ENCODE measurements at places on chromosomes 1 and 21. TPM values are rescaled to one million over a fixed set of nuclear protein-coding genes. Genes with fewer than 3 reads are reported as not detected.
A peak's percentile ranks its signal among the peaks of the same experiment; 100 is the strongest.

Gene CELA2B
- polyA plus RNA-seq = not detected

Gene SYPL2
- polyA plus RNA-seq = not detected

Gene LENEP
- polyA plus RNA-seq = not detected

Gene GOLT1A
- not detected for polyA plus RNA-seq

Gene DUSP10
- 12.7 TPM for polyA plus RNA-seq

Gene COL6A1
- polyA plus RNA-seq = 0.10 TPM

Gene RFX5
- 39.3 TPM for polyA plus RNA-seq

Gene UBIAD1
- polyA plus RNA-seq = 10.5 TPM

Gene KMO
- polyA plus RNA-seq = 4.7 TPM

Gene TMEM52
- not detected for polyA plus RNA-seq

GRCh38 chr1:13586001-13586400 lies 2.4 kb downstream of the PDPN start:
- H3K36me3 ChIP-seq = no peaks in the 10 kb centered on the region
- no peak overlapping the region for H3K27ac ChIP-seq
- DNase-seq = no peak
- H3K27me3 ChIP-seq = peaks cover 78% of the 10 kb centered on the region
- H3K4me1 ChIP-seq = peaks cover 10% of the 10 kb centered on the region

DNA sequence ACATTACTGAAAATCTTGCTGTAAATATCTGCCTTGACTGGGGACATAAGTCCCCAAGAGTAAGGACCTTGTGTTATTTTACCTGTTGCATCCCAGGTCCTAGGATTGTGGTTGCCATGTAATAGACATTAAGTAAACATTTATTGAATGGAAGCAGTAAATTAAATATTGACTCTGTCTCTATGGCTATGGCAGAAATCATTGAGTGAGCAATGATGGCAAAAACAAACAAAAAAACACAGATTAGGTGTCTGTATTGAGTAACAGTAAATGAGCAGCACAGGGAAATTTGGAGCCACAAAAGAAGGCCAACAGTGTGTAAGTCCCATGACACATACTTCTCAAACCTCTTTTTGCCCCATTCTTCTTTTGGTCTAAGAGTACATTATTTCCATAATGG lies 240.4 kb downstream of the NFIA start:
- H3K36me3 ChIP-seq = no peaks in the 10 kb centered on the region
- H3K27ac ChIP-seq = no peak overlapping the region
- no peak for DNase-seq

DNA sequence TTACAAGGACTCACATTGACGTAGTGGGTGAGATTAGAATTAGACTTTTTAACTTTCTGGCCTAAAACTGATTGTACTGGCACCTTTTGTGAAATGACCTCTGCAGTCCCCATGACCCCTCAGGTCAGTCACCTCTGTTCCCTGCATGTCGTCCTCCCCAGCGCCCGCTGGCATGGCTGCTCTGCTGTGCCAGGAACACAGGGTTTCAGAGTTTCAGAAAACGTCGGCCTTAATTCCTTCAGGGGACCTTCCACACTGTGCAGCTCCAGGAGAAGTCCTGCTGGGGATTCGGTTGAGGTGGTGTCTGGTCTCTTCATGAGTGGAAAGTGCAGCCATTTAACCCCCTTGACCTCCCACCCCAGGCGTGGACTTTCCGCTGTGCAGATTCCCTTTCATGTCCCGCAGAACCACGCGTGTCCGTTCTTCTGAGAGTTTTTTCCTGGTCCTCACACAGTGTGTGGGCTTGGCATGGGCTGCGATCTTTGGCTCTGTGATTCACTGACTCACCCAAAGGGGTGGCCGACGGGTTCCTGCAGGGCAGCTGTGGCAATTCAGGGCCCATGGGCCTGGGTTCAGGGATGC lies 158.4 kb upstream of the COL6A1 start:
- H3K4me3 ChIP-seq = no peak overlapping the region
- H3K27me3 ChIP-seq = no peaks in the 10 kb centered on the region
- H3K36me3 ChIP-seq = no peaks in the 10 kb centered on the region
- H3K27ac ChIP-seq = no peak overlapping the region
- H3K4me1 ChIP-seq = peaks cover 23% of the 10 kb centered on the region

- DNase-seq = no peak
- no peaks in the 10 kb centered on the region for H3K36me3 ChIP-seq
- H3K27me3 ChIP-seq = no peaks in the 10 kb centered on the region
These were observed 16.2 kb upstream of the SLC2A1 start for GRCh38 chr1:42974767-42975437.

DNA sequence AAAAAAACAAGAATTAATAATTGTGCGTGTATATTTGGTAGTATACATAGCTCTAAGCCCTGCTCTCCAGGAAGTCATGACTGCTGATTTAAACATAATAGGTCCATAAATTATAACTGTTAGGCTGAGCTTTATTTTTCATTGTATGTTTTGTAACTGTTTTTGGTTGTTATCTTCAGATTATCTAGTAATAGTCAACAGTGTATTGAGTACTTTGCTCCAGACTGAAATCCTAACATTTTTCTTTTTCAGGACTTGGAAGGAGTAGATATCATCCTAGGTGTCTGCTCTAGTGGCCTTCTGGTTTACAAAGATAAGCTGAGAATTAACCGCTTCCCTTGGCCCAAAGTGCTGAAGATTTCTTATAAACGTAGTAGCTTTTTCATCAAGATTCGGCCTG lies 90.9 kb downstream of the TMEM200B start:
- no peak overlapping the region for H3K27ac ChIP-seq
- H3K27me3 ChIP-seq = no peaks in the 10 kb centered on the region
- no peak for DNase-seq
- H3K4me3 ChIP-seq = no peak overlapping the region
- H3K4me1 ChIP-seq = no peaks in the 10 kb centered on the region

GRCh38 chr21:37445228-37445627 lies 78.7 kb downstream of the DYRK1A start:
- H3K4me1 ChIP-seq = peaks cover 6% of the 10 kb centered on the region
- DNase-seq = no peak
- peak overlapping the region; percentile 36 for H3K27ac ChIP-seq
- no peak overlapping the region for H3K4me3 ChIP-seq
- no peaks in the 10 kb centered on the region for H3K27me3 ChIP-seq

GRCh38 chr1:178573330-178573729 lies 60.4 kb downstream of the TEX35 start:
- H3K4me3 ChIP-seq = no peak overlapping the region
- H3K36me3 ChIP-seq = no peaks in the 10 kb centered on the region
- no peaks in the 10 kb centered on the region for H3K4me1 ChIP-seq
- DNase-seq = no peak
- no peaks in the 10 kb centered on the region for H3K27me3 ChIP-seq

GRCh38 chr1:31943546-31944184 lies 5.5 kb upstream of the PTP4A2 start:
- H3K27ac ChIP-seq = peak overlapping the region; percentile 93
- no peaks in the 10 kb centered on the region for H3K36me3 ChIP-seq
- H3K4me1 ChIP-seq = peaks cover 90% of the 10 kb centered on the region
- DNase-seq = no peak
- no peaks in the 10 kb centered on the region for H3K27me3 ChIP-seq

GRCh38 chr1:41758500-41758899 lies 160.2 kb downstream of the HIVEP3 start:
- H3K4me3 ChIP-seq = no peak overlapping the region
- H3K27ac ChIP-seq = no peak overlapping the region
- H3K4me1 ChIP-seq = peaks cover 29% of the 10 kb centered on the region
- no peaks in the 10 kb centered on the region for H3K36me3 ChIP-seq

GRCh38 chr1:22362626-22363402 lies 88.8 kb upstream of the ZBTB40 start:
- H3K4me1 ChIP-seq = no peaks in the 10 kb centered on the region
- DNase-seq = no peak
- no peak overlapping the region for H3K27ac ChIP-seq
- no peaks in the 10 kb centered on the region for H3K36me3 ChIP-seq

- H3K27me3 ChIP-seq = no peaks in the 10 kb centered on the region
- no peaks in the 10 kb centered on the region for H3K4me1 ChIP-seq
- H3K36me3 ChIP-seq = peaks cover 87% of the 10 kb centered on the region
- no peak overlapping the region for H3K4me3 ChIP-seq
- no peak overlapping the region for H3K27ac ChIP-seq
- no peak for DNase-seq
These were observed 52.4 kb downstream of the SLC45A1 start for GRCh38 chr1:8370046-8370881.

- peaks cover 34% of the 10 kb centered on the region for H3K4me1 ChIP-seq
- peak; percentile 35 for DNase-seq
- no peaks in the 10 kb centered on the region for H3K36me3 ChIP-seq
- H3K27ac ChIP-seq = no peak overlapping the region
- H3K27me3 ChIP-seq = no peaks in the 10 kb centered on the region
These were observed 2.7 kb downstream of the USP25 start for GRCh38 chr21:15732290-15732995.

DNA sequence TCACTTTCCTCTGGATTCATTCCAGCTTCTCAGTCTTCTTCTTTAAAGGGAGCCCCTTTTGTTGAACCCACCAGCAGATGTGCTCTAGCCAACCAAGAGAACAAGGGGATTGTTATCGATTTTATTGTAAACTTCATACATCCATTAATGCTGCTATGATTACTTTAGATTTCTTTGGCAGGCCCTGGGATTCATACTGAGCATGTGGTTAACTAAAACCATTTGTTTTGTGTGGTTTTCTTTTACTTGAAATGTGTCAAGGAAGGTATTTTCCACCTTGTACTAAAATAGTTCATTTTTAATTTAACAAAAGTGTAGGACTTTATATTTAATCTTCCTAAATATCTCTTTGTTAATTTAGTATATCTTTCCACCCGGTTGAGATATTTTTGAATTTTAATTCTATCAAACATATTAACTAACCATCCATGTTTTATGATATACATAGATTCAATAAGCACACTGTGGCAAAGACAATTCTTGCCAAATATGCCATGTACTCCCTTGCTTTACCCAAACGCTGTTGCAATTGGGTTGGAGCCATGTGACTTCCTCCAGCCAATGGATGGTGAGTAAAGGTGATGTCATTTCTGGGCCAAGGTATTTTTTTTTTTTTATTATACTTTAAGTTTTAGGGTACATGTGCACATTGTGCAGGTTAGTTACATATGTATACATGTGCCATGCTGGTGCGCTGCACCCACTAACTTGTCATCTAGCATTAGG lies 74.2 kb upstream of the LRRC8D start:
- no peak for DNase-seq
- H3K27ac ChIP-seq = no peak overlapping the region
- H3K4me1 ChIP-seq = no peaks in the 10 kb centered on the region
- H3K27me3 ChIP-seq = no peaks in the 10 kb centered on the region

- DNase-seq = no peak
- H3K4me1 ChIP-seq = peaks cover 6% of the 10 kb centered on the region
- peaks cover 17% of the 10 kb centered on the region for H3K36me3 ChIP-seq
- H3K27me3 ChIP-seq = no peaks in the 10 kb centered on the region
- no peak overlapping the region for H3K27ac ChIP-seq
These were observed 1.1 kb downstream of the TNFRSF4 start for GRCh38 chr1:1212780-1213344.

DNA sequence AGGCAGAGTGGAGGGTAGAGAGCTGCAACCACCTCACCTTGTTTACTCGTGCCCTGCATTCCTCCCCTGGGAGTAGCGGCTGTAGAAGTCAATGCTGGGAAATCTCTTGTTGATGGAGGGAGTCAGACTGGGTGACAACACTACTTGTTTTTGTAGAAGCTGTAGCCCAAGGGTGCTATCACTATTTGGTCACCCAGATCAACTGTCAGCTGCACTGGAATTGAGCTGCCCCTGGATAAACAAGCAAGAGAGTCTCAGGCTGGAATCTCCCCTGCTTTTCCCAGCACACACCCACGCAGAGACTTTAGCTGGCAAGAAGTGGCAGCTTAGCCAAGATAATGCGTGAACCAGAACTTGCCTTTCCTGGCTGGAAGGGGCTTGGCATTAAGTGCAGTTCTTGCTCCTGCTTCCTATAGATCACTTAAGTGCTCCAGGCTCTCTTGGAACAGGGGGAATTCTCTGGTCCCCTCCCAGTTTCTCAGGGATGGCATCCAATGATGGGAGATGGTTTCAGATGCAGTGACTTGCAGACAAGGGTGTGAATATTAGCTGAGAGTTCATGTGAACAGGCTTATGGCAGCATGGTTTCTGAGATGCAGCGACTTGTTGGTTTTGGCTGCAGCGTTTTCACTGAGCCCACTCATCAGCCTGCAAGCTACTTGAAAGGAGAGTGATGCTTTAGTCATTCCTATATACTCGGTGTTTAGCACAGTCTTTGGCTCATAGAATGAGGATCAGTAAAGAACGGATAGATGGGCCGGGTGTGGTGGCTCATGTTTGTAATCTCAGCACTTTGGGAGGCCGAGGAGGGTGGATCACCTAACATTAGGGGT lies 16.8 kb downstream of the ATP2B4 start:
- peaks cover 54% of the 10 kb centered on the region for H3K36me3 ChIP-seq
- peaks cover 13% of the 10 kb centered on the region for H3K4me1 ChIP-seq
- no peaks in the 10 kb centered on the region for H3K27me3 ChIP-seq

GRCh38 chr1:78088015-78088414 lies 42.2 kb downstream of the GIPC2 start:
- no peak for DNase-seq
- no peak overlapping the region for H3K4me3 ChIP-seq
- H3K36me3 ChIP-seq = no peaks in the 10 kb centered on the region
- no peak overlapping the region for H3K27ac ChIP-seq

DNA sequence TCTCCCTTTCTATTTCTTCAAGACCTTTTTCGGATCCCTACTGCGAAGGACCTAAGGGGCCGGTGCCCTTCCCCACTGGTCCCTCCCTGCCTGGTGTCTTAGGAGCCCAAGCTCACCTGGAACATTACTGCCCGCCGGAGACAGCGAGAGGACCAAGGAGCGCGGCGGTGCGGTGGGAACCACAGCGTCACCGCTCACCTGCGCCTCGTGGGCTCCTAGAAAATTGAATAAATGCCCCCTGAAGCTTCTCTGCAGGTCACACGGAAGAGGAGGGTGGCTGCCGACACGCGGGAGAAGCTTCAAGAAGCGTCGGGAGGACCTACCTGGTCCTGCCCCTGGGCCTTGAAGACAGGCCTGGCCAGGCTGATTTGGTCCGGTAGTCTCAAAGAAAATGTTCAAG lies 65.2 kb downstream of the PPIAL4A start:
- no peaks in the 10 kb centered on the region for H3K4me1 ChIP-seq
- H3K4me3 ChIP-seq = no peak overlapping the region
- peaks cover 8% of the 10 kb centered on the region for H3K36me3 ChIP-seq
- no peak overlapping the region for H3K27ac ChIP-seq

DNA sequence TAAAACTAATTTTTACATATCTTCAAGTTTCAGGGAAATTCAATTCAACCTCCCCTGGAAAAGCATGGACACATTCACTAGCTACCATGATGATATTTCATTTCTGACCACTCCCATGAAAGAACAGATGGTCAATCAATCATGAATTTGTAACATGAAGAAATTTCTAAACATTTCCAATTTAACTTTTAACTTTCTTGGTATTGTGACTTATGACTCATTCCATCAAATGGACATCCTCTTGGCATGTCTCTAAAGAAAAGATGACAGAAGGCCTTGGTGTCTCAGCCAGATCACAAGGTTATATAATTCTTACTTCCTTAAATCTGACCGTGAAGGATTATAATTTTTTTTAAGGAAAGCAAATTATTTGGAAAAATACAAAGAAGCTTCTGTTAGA lies 10.5 kb upstream of the MCOLN3 start:
- H3K4me1 ChIP-seq = peaks cover 11% of the 10 kb centered on the region
- no peaks in the 10 kb centered on the region for H3K27me3 ChIP-seq
- no peak overlapping the region for H3K4me3 ChIP-seq
- no peak overlapping the region for H3K27ac ChIP-seq
- peak; percentile 44 for DNase-seq
